ENCODE measurements at places on chromosomes 3 and 15.

DNA sequence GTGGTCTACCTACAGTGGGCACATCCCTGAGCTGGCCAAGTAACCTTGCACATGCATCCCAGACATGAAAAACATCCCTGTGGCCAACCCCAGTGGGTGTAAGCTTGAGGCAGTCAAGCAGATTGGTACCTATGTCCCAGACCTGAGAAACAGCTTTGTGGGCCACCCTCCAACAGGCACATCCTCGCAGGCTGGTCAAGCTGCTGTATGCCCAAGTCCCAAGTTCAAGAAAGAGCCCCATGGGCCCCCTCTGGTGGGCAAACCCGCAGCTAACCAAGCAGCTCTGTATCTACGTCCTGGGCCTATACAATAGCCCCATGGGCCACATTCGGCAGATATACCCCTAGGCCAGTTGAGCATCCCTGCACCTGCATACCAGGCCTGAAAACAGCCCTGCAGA, 186.3 kb upstream of the GPR149 start:
- DNase-seq = no peak

DNA sequence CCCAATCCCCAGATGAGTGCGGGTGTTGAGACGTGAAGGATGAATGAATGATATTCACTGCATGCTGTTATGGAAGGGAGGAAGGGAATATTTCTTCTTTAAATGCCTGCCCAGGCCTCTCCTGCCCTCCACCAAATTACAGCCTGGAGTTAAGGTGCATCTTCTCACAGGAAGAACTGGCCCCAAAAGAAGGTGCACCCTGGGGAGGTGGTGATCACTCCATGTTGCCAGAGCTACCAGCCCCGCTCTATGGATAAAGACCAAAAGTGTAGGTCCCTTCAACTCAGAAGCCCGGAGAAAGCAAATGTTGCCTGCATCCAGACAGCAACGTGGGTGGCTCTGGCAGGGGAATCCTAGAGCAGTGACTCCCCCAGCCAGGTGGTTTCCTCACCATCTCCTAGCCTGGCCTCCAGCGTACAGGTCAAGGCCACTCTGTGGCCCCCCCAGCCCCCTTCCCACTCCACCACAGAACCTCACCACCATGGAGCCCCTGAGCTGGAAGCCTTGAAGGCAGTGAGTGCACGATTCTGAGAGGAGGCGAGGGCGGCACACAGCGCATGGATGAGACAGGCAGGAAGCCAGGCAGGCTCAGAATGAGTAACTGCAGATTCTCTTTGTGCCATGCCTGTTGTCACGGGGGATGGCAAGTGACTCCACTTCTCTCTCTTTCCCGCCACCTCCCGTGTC, 3.5 kb upstream of the VIPR1 start:
- DNase-seq = no peak

- no peak for DNase-seq
Measured at GRCh38 chr15:91376038-91376437, 276.0 kb downstream of the SV2B start.

DNA sequence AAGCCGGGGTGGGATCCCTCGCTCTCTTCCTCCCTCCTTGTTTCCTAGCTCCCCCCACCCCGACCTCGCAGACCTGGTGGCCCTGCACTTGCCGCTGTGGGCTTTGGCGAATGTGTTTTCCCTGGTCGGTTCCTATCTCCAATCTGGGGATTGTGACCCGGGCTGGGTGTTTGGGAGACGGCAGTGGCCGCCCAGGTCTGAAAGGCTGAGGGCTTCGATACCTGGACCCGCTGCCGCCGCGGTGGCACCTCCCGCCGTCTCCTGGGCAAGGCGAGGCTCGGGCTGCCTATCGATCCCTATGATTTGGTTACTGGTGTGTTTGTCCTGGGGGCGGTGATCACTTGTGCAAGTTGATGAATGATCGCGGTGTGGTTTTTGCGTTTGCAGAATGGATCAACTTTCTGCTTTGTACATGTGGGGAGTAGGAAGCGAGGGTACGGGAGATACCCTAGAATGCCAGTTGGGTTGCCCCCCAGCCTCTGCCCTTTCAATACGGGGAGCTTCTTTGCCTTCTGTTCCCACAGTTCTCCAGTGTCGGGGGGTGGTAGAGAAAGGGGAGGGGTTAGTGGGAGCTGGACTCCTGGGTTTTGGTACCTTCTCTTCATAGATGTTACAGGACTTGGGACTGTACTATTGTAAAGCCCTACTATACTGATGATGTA, 3.0 kb downstream of the BBX start:
- DNase-seq = peak; percentile 5

DNA sequence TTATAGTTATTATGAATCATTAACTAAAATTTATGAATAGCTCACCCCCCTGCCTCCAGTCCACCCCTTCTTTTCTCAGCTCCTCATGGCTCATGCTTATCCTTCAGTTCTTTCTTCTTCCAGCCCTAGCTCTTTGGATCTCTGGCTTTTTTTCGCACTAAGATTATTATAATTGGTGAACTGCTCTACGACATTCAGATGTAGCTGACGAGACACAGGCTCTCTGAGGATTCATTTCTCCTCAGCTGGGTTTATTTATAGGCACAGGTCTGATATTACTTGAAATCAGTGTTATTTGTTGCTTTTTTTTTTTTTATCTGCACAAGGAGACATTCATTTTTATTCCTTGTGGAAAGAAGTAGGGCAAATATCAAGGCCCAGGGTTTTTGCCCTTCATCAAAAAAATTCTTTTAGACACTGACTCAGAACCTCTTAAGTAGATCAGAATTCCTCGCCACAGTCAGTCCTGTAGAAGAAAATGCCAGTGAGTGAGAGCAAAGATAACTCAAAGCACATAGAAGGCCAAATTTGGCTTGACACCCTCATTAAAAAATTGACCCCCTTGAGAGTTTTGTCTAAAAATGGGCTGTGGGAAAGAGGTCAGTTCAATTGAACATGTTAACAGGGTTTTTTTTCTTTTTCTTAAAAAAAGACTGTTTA, 106.6 kb downstream of the MYH15 start:
- no peak for DNase-seq

DNA sequence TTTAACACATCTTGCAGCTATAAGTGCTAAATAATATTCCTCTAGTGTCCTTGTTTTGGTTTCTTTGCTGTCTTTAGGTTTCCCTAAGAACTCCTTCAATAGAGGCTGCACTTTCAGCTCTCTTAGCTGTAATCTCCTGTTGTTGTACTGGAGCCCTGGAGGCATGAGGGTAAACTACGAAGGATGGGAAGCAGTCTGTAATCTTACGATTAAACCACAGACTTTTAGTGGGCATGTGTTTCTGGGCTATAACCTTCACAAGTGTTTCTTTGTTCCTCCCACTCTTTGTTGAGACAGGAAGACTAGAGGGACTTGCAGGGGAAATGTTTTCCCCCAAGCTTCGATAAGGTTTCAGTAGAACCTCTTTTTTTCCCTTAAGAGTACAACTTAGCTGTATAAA, 1058.1 kb downstream of the NSUN3 start:
- DNase-seq = no peak

DNA sequence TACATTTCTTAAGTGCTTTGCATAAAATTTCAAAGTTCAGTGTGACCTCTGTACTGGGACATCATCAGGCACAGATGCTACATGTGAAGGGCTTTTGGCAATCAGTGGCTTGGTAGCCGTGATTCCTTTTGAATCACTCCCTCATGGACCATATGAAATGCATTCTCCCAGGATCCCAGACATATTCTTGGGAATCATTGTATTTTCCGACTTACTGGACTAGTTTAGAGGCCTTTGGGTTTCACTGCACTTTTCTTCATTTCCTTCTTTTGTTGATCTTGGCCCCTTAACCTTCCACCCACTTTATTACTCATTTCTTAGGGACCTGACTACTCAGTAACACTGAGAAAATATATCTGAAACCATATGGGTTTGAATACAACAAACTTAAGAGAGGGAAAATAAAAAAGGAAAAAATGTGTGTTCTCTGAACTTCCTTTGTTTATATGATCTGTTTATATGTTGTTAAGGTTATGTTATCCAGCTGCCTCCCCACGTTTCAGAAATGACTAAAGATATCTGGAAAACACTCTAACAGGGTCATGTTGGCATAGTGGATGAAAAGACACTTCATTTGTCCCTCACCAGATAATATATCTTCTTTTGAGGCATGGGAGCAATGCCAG, 35.1 kb downstream of the HMG20A start:
- peak; percentile 35 for DNase-seq

DNA sequence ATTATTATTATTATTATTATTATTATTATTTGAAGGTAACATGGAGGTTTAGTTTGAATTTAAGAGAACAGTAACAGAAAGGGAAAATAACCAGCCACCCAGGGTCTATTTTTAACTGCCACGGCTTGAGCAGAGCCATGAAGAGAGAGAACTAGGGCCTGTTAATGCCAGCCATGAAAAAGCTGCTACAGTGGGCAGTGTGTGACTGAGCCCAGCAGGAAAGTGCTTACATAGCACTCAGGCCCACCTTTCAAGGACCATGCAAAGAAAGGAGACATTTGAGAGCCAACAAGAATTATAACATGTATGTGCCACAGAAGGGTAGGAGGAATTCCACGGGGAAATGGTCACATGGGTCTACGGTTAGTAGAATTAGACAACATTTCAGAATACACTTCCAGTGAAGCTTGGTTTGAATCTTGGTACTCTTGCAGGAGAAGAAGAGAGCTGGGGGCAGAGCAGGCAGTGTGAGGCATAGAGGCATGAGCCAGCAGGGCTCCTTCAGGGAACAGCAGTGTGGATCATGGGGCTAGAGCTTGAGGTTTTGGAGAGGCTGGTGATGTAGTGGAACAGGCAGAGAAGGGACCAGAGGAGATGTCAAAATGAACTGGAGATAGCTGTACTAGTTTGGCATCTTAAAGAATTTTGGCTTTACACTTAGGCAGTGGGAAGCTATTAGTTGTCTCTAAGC, 140.7 kb downstream of the CMSS1 start:
- no peak for DNase-seq

DNA sequence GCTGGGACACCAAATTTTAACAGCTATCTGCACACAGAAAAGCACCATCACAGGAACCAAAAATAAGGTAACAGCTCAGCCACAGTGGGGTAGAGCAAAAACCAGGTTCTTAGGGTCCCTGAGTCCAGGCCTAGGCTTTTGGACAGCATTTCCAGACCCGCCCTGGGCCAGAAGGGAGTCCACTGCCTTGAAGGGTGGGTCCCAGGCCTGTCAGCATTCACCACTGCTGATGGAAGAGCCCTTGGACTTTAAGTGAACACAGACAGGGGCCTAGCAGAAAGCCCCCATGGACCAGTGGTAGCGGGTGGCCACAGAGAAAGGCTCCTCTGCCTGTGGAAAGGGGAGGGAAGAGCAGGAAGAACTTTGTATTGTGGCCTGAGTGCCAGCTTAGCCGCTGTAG, 56.4 kb downstream of the PLCH1 start:
- no peak for DNase-seq

- no peak for DNase-seq
Measured at GRCh38 chr3:26652164-26652563, 29.6 kb downstream of the LRRC3B start.

GRCh38 chr3:134406331-134407238, 32.3 kb upstream of the AMOTL2 start:
- DNase-seq = no peak

GRCh38 chr3:29176501-29176900, 104.4 kb upstream of the RBMS3 start:
- no peak for DNase-seq

DNA sequence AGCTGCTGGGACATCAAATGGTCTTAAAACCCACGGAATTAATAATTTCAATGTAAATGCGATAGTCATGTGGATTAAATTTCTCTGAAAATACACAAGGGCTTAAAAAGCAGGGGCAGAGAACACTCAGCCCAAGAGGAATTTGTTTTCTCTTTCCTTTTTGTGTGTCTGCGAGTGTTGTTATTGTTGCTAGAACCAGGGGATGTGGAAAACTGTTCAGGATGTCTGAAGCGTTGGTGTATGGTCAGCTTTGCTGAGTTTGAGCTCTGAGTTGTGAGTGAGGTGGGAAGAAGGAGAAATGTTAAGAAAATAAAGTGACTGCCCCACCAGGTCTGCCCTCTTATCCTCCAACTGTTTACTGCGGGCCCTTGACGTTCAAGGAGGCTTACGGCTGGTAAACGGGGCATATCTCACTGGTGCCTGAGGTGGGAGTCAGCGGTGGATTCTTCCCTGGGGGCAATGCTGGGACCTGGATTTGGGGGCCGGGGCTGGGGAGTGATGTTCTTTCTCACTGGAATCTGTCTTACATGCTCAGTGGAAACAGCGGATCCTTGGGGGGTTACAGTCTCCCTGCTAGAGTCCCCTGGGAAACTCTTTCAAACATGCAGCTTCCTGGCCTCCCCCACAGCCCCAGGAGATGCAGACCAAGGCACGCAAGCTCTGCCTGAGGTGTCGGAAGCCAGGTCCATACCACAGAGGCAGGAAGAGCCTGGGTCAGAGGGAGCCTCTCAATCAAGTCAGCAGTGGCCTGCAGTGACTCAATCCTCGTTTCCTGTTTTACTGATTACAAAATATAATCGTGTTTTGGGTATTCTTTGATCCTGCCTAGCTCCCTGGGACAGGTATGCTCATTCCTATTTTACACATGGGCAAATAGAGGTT, 41.8 kb downstream of the ITGA11 start:
- DNase-seq = no peak

All from AG08396 (cell line).